ENCODE measurements at places on chromosomes 12 and 14.

DNA sequence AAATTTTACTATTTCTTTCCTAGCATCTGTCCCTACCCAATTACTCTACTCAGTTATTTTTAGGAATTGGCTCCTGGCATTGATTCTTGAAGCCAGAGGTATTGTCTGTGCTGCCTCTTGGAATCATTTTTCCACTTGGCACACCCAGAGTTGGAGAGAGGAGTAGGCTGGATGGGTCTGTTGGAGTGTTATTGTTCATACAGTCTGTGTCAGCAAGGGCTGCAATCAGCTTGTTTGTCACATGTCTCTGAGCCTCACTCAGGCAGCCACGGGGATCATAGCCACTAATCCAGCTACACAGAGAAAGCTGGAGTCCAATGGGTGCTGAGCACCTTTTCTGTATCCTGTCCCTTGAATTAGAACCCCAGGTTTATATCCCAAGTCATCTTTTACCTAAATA lies 176.0 kb upstream of the DYRK2 start:
- DNase-seq, result no peak

GRCh38 chr12:76755829-76756379 lies 8.0 kb upstream of the ZDHHC17 start:
- no peak for DNase-seq

DNA sequence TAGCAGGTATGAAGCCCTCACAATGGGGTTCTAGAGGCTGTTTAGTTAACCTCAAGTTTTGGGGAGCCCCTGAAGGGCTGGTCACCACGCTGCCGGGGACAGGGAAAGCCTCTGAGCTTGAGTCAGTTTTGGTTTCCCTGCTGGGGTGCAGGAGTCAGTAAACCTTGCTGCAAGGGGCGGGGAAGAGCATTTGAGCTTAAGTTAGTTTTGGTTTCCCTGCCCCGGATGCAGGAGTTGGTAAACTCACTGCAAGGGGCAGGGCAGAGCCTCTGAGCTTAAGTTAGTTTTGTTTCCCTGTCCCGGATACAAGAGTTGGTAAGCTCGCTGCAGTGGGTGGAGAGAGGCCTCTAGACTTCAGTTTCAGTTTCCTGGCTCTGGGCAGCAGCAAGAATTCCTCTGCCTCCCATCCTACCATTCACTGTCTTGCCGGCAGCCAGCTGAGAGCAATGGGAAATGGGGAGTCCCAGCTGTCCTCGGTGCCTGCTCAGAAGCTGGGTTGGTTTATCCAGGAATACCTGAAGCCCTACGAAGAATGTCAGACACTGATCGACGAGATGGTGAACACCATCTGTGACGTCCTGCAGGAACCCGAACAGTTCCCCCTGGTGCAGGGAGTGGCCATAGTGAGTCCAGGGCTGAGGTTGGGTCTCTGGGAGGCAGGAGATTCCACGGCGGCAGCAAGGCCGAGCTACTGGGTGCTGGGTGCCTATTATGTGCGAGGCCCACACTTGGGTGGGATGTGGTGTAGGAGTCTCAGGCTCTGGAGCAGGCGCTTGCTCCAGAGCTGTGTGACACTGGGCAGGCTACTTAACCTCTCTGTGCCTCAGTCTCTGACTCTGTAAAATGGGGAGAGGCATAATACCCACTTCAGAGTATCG lies at the start of gene OAS2:
Gene OAS2 (plus strand): TSS at position 357 of the 878 bp plus-strand sequence. CDS start 90 bp downstream, at position 447.
- peak; percentile 77 for DNase-seq

DNA sequence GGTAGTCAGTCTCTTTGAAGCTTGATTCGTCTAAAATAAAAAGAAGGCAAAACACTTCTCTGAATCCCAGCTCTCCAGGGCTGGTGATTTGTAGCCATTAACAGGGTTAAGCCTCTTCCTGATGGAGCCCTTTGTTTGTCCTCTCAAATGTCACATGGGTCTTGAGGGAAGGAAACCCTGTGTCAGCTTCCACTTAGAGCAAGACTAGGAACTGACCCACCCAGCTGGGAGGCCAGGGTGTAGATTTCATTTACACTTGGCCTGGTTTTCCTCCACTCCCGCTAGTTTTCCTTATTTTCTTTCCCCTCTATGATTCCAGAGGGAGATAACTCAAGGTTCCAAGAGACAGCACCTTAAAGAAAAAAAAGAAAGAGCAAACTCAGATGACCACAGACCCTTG lies 230.5 kb upstream of the EGLN3 start:
- DNase-seq, result no peak

- no peak for DNase-seq
Measured at GRCh38 chr14:83988275-83988674, 1541.7 kb upstream of the FLRT2 start.

All from activated naive CD4-positive, alpha-beta T cell treated with anti-CD3 and anti-CD28 coated beads, Interleukin-2, amount 50 U/mL, for 72 hours (primary cell).